Iris pigment epithelial cell (primary cell): ENCODE measurements at places on chromosomes 13 and 19.

- DNase-seq = no peak
Measured at GRCh38 chr13:45827318-45827717, 24.2 kb downstream of the SIAH3 start.

- no peak for DNase-seq
Measured at GRCh38 chr19:32465176-32465575, 59.6 kb downstream of the DPY19L3 start.

DNA sequence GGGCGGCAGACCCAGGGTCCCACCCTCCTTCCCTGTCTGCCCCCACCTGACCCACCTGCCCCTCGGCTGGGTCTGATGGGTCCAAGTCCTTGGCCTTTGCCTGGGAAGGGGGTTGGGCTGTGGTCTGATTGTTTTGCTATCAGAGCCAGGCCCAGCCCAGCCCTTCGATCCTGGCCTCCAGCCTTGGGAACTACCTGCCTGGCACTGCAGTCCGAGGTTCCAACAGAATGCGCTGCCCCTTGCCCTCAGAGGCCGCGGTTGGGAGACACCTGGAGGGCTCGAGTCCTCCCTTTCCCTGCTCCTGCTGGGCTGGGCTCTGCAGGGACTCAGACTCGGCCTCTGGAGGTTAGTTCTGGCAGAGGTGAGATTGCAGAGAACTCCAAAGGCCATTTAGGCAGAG lies 1.6 kb downstream of the CCL25 start:
- DNase-seq = no peak

GRCh38 chr13:73891805-73892204 lies 242.4 kb downstream of the KLF12 start:
- no peak for DNase-seq

GRCh38 chr19:35341565-35342225 lies 6.0 kb upstream of the FFAR1 start:
- no peak for DNase-seq

DNA sequence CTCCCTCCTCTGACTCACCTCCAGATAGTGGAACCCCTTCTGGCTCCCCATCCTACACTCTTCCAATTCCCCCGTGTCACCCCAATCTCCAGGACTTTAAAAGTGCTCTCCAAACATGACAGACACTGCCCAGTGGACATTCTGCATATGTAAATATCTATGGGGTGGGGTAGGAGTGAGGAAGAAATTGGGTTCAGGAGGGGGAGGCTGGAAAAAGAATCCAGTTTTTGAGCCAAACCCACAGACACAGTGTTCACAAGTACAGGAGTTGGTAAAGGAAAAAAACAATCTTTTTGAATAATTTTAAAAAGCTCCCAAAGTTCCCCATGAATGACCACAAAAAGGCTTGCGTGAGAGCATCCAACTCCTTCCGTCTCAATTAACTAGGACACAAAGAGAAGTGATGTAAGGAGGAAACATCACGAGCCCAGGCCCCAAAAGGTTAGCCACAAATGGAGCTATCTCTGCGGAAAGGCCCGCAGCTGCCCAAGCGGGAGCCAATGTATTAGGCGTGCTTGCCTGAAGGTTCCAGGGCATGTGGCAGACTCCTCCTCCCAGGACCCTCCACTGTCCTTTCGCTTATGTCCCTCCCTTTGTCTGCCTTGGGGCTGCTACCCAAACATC lies 18.0 kb downstream of the ZC3H4 start:
- no peak for DNase-seq

- DNase-seq = no peak
Measured at GRCh38 chr13:58018020-58018419, 386.5 kb downstream of the PCDH17 start.

DNA sequence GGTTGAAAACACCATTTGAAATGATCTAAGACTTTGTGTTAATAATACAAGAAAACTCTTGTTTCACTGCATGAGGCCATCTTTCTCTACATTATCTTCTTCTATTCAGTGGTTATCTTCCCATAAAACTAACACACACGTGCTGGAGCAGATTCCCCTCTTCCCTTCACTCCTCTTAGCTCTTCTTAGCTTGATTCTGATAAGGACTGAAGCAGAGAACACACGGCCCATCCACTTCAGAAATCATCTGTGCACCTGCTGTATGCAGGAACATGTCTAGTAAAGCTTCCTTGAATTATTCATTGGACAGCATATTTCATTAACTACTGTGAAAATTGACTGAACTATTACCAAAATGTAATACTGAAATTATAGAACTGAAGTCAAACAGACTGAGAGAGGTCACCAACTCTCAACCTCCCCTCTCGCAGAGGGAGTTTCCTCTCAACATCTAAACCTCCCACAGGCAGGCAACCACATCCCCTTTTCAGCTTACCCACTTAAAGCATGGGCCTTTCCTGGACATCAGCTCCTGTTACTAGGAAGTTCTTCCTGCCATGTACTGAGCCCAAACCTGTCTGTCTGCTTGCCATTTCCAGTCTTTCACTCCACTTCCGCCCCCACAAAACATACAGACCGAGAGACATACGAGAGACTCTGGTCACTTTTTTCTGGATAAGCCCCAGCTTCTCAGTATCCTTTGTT lies 113.9 kb downstream of the CRYL1 start:
- no peak for DNase-seq
